Type B pancreatic cell (in vitro differentiated cells): ENCODE measurements at places on chromosomes 12 and 14. TPM values are rescaled to one million over a fixed set of nuclear protein-coding genes. Genes with fewer than 3 reads are reported as not detected.

Gene LAG3
- total RNA-seq = 0.52 and 2.6 TPM in 2 replicates

GRCh38 chr12:34294137-34294536 is 271.8 kb downstream of the ALG10 start:
- no peak for DNase-seq

GRCh38 chr12:66584673-66585072 is 94.2 kb downstream of the GRIP1 start:
- no peak for DNase-seq

- no peak for DNase-seq
Measured at GRCh38 chr14:86902176-86902950, 1090.6 kb downstream of the GALC start.

Gene STAB2
- not detected in 2 replicates for total RNA-seq

Gene AKAP3
- 3.8 and 7.6 TPM in 2 replicates for total RNA-seq
